ENCODE measurements at places on chromosomes 11 and 22.

DNA sequence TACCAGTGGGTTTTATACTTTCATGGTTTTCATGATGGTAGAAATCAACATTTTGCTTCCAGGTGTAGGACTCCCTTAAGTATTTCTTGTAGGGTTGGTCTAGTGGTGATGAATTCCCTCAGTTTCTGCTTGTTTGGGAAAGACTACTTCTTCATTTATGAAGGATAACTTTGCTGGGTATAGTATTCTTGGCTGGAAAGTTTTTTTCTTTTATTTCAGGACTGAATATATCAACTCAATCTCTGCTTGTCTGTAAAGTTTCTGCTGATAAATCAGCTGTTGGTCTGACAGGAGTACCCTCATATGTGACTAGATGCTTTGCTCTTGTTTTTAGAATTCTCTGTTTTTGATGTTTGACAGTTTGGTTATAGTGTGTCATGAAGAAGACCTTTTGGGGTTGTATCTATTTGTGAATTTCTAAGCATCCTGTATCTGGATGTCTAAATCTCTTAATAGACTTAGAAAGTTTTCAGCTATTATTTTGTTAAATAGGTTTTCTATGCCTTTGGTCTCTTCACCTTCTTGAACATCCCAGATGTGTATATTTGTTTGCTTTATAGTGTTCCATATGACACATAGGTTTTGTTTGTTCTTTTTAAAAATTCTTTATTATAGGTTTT lies 95.9 kb downstream of the ENTHD1 start:
- DNase-seq = no peak

GRCh38 chr22:35089139-35089538 lies 23.2 kb downstream of the ISX start:
- DNase-seq = no peak

- no peak for DNase-seq
Measured at GRCh38 chr11:80204021-80204420, 763.2 kb upstream of the TENM4 start.

GRCh38 chr11:45984192-45984591 lies 61.7 kb downstream of the LARGE2 start:
- no peak for DNase-seq

DNA sequence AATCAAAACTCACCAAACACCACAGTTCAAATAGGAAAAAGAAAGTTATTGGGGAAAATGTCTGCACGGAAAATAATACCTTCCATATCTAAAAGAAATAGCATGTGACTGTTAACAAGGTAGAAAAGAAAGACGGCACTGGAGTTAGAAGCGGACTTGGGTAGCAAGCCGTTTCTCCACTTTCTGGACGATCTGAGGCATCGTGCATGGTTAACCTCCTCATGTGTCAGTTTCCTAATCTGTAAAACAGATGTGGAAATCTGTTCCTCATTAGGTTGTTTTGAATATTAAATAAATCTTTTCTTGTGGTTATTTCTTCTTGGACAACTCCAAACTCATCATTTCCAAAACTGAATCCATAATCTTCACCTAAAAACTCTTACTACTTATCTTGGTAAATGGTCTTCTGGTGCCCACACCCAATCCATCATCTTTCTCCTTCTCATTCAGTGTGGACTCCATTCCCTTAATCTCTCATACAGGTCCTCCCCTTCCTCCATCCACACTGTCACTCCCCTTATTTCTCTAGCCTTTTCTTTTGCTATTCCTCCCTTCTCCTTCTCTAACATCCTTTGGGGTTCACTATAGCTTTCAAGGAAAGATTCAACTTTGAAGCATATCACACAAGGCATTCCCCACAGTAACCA lies 53.5 kb downstream of the VSIG10L2 start:
- peak; percentile 39 for DNase-seq

GRCh38 chr11:104340590-104340989 lies 176.6 kb upstream of the PDGFD start:
- no peak for DNase-seq

GRCh38 chr11:86120807-86121206 lies 51.9 kb upstream of the PICALM start:
- no peak for DNase-seq

- no peak for DNase-seq
Measured at GRCh38 chr11:60855726-60856633, at the start of gene PTGDR2. PTGDR2 (minus strand) TSS chr11:60855950; CDS start chr11:60853722, 2,228 bp downstream.

DNA sequence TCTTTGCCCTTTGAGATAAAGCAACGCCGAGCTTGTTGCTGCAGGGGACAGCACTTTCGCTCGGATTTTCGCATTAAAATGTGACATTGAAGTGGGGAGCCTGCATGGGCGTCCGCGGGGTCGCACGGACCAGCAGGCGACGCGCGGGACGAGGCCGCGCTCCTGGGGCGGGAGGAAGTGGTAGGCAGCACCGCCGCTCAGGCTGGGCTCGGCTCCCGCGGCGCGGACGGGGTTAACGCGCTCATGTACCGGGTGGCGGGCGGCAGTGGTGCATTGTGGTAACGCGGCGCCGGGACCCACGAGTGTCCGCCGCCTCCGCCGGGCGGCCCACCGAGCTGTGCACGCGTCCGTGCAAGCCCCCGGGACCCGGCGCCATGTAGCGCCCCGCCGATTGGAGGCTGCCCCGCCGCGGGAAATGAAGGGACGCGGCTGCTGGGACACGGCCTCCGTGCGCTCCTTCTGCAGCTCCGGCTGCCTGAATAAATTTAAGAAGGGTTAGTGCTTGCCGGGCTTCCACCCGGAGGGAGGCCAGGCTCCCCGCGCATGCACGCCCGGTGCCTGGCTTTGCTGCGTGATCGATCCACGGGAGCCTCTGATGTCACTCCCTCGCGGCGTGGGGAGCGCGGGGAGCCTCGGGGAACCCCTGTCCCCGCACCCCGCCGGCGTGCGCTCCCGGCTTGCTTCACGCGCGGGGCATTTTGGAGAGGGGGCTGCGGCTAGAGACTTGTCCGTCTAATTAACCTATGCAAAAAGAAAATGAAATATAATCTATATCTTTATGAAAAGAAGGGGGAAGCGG lies 127.7 kb downstream of the OSBP2 start:
- no peak for DNase-seq

- no peak for DNase-seq
Measured at GRCh38 chr11:69306821-69307220, 12.9 kb downstream of the MYEOV start.

DNA sequence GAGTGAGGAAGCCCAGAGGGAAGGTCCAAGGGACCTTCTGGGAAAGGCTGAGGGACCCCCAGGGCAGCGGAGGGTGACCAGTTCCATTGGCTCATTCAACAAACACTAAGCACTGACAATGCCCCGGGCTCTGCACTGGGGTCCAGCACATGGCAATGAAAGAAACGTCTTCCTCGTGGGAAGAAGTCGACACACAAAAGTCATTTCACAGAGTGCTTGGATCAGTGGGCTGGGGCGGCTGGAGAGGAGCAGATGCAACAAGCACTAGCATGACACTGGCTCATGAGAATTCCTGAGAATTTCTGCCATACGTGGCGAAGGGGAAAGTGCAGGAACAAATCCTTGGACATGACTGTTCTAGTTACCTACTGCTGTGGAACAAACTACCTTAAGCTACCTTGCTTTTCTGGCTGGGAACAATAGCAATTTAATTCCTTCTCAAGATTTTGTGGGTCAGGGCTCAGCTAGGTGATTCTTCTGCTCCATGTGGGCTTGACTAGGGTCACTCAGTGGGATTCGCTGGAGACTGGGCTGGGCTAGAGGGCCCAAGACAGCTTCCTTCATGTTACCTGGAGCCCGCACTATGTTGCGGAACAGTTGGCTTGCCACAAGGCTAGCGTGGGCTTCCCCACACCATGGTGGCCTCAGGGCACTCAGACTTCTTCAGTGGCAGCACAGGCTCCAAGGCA lies 6.9 kb upstream of the STIP1 start:
- DNase-seq = no peak

DNA sequence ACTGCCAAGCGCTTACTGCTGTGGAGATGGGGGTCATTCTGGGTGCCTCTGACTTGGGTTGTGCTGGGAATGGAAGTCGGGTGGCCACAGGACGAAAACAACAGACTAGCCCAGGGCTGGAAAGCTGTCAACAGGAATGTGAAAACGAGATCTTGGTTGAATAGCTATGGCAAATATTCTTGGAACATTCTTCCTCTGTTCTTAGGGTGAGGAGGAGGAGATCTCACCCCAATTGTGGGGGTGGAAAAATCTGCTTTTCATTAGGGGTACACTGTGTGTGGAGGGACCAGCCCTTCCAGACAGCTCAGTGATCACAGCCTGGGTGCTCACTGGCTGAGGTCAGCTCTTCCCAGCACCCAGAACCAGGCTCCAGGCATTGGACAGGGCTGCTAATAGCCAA lies 52.0 kb upstream of the PRSS23 start:
- DNase-seq = peak; percentile 86

GRCh38 chr11:46914910-46915309 lies 3.4 kb downstream of the LRP4 start:
- DNase-seq = no peak

DNA sequence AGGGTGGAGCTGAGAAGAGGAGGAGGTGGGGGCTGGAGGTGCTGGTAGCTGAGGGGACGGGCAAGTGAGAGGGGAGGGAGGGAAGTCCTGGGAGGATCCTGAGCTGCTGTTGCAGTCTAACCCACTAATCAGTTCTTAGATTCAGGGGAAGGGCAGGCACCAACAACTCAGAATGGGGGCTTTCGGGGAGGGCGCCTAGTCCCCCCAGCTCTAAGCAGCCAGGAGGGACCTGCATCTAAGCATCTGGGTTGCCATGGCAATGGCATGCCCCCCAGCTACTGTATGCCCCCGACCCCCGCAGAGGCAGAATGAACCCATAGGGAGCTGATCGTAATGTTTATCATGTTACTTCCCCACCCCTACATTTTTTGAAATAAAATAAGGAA lies 24.4 kb downstream of the FADS3 start:
- no peak for DNase-seq

- no peak for DNase-seq
Measured at GRCh38 chr11:96112192-96113128, 188.6 kb upstream of the MTMR2 start.

DNA sequence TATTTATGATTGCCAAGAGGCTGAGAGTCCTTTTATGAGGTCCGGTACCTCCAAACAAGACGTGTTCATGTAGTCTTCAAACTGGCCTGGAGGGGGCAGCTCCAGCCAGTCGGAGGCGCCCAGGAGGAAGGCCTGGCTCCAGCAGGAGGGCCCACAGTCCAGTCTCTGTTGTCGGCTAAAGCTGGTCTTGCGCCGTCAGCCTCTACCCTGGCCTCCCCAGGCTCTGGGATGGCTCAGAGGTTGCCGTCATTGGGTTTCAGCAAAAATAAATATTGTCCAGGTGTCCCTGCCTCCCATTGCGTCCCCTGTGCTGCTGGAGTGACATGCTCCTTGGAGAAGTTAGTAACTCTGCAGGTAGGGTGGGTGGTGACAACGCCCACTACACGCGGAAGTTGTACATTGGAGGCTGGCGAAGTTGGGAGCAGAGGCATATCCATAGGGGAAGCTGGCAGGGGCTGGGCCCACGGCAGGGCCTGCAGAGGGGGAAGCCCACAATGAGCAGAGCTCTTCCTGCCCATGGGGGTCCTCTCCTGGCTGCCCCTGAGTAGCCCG lies 1.0 kb upstream of the SLC25A1 start:
- peak; percentile 52 for DNase-seq
